ENCODE measurements at places on chromosomes 11 and 22. TPM values are rescaled to one million over a fixed set of nuclear protein-coding genes. Genes with fewer than 3 reads are reported as not detected.

The CTSF gene
- 13.8 TPM for total RNA-seq

The FOLR2 gene
- not detected for total RNA-seq

The RASD2 gene
- total RNA-seq: 0.89 TPM

The RFPL2 gene
- total RNA-seq: not detected

The CRYBB2 gene
- total RNA-seq: not detected

The DGCR6 gene
- 1.8 TPM for total RNA-seq

The LDLRAD3 gene
- total RNA-seq: 3.3 TPM

The TXNRD2 gene
- 18.2 TPM for total RNA-seq

The OTOG gene
- total RNA-seq: not detected

The MYBPC3 gene
- not detected for total RNA-seq

The OR5B21 gene
- total RNA-seq: not detected

The OR8B4 gene
- not detected for total RNA-seq

The OR5P2 gene
- not detected for total RNA-seq

The TRIM48 gene
- total RNA-seq: not detected

The TBC1D22A gene
- total RNA-seq: 15.9 TPM

The PYGM gene
- 0.60 TPM for total RNA-seq

The CLTCL1 gene
- total RNA-seq: 34.4 TPM

The MTNR1B gene
- total RNA-seq: not detected

The POU2AF1 gene
- total RNA-seq: not detected

The IGLL1 gene
- total RNA-seq: not detected
